Ascending aorta (tissue), 2 donors: ENCODE measurements at places on chromosomes 4 and X.

GRCh38 chr4:118993333-118993732 lies 104.7 kb downstream of the SYNPO2 start:
- DNase-seq: no peak

DNA sequence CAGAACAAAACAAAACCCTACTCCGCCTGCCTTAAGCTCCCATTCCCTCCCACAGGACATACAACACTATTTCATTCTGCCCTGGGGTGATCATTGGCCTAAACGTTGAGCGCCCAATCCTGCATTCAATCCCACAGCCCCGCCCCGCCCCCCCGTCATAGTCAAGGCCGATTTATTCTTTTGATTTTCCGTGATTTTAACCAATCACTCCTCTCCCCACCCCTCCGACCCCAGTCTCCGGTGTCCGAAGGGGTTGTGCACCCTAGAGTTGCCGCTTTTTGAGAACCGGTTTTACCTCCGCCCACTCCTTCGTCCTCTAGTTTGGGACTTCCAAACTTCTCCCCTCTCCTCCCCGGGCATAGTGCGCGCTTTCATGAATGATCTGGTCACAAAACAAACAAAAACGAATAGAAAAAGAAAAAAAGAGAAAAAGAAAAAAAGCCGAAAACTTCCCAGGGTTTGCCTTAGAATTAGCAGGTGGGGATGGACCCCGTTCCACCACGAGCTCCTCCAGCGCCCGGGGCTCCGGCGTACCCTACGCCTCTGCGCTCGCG lies 446 bp upstream of the UBE2A start:
- DNase-seq: peak; percentile 73

GRCh38 chr4:2402048-2402842 lies 16.2 kb downstream of the ZFYVE28 start:
- DNase-seq: no peak

DNA sequence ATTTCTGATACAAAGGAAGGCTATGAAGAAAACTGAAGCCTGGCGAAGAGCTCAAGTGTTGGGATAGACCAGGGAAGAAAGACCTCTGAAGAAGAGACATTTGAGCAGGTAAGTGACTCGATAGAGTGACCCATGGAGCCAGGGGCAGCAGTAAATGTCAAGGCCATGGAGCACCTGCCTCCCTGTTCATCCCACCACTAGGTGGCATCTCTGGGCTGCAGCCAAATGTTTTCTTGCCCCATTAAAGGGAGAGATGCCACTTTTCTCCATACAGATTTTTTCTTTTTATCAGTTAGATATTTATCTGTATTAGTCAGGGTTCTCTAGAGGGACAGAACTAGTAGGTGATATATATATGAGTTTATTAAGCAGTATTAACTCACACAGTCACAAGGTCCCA lies 4.9 kb upstream of the ZNF81 start:
- DNase-seq: no peak

- no peak for DNase-seq
Observed at GRCh38 chrX:111615227-111615626, 65.7 kb upstream of the ALG13 start.

- DNase-seq: no peak
Observed at GRCh38 chrX:19862634-19863211, 24.7 kb downstream of the SH3KBP1 start.

DNA sequence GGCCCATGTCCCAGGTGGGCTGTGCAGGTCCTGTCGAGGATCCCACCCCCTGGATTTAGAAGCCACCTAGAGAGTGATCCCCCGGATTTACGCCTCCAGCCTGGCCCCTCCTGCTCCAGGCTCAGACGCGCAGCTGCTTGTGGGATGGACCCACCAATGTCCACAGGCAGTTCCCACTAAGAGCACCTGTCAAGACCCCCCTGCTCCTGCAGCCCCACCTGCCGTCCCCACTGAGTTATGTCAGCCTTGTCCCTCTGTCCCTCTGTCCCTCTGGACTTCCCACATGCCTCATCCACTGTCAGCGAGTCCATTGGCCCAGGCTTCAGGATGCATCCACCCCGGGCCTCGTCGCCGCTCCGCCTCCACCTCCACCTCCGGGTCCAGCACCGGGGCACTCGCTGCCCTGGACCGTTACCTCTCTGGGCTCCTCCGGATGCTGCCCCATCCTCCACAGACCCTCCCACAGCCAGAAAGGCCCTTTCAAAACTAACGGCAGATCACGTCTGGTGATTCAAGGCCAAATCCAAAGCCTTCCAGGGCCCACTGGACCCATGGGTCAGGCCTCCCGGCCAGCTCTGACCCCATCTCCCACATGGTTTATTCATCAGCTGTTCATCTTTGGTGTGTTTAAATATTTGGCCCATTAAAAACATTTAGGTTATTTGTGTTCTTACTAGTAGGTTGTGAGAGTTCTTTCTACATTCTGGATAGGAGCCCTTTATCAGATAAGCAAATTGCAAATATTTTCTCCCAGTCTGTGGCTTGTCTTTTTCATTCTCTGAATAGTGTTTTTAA lies 28.3 kb downstream of the HTRA3 start:
- DNase-seq: no peak

DNA sequence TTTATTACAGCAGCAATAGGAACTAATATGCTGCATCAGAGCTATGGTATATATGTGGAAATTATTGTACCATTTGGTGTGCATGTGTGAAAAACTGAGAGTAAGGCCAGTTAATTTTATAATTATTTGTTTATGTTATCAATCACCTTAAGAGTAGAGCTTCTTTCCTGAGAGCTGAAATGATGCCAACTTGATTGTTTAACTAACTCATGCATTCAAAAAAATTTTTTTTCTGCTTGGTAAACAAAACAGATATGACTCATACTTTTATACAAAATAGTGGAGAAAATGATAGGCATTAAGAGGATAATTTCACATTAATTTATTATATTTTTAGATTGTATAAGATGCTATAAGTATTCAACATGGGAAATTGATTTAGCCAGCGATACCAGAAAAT lies 622.7 kb downstream of the RAPGEF2 start:
- DNase-seq: no peak

DNA sequence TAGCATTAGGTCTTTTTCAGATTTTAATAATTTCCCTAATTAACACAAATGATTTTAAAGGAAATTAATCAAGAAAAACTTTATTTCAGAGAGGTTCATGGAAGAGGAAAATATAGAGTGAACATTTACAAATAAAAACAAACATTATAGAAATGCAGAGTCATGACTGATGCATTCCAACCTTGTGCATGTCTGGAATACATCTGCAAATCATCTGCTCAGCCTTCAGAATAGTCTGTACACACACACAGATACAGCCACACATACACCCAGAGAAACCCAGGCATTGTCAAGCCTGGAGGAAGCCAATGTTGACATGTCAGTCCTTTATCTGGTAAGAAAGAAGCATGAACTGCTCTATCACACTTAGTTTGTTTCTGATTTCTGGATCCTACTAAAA lies 61.3 kb upstream of the NFKB1 start:
- DNase-seq: no peak

DNA sequence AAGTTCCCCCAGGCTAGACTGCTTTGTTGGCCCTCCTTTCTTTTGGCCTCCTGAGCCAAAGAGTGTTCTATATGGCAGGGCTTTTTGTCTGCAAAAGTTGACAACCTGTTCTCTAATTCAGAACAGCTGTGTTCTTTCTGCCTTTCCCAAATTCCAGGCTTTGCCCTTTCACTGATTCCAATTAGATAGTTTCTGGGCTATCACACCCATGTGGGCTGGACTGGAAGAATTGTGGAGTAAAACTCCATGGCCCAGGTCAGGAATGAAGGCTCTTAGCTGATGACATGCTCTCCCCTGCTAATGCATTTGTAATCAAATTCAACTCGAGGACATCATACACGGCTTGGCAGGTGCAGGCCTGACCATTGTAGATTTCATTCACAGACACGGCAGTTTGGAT lies 19.4 kb downstream of the BMP3 start:
- no peak for DNase-seq
